AG08396 (cell line): ENCODE measurements at places on chromosomes 4 and X.

DNA sequence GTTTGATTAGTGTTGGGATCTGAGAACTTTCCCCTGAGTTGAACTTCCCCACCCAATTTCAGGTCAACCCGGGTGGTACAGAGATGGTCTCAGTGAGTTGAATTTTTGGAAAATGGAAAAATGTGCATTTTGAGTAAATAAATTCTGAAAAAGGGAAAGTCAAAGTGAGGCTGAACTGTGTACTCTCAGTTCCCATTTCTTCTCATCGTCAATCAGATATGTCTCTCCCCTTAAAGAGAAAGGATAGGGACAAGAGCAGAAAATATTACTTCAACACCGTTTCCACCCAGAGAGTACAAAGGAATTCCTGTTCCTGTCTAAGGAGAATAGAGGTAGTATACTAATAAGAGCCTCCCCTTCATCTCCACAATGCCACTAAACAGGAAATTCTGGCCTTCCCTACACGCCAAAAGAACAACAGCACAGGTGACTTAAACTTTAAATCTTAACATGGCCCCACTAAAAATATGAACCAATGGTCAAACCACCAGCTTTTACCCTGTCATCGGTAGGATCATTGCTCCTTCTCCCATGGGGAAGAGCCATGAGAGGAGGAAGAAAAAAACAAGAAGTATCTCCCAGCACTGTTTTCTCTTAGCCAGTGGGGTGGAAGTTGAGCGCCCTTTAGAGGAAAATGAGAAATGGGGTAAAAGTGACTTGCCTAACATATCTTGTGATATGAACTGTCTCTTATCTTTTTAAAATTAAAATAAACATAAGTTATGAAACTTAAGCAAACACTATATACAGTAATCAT, 30.3 kb downstream of the BMP3 start:
- DNase-seq = no peak

DNA sequence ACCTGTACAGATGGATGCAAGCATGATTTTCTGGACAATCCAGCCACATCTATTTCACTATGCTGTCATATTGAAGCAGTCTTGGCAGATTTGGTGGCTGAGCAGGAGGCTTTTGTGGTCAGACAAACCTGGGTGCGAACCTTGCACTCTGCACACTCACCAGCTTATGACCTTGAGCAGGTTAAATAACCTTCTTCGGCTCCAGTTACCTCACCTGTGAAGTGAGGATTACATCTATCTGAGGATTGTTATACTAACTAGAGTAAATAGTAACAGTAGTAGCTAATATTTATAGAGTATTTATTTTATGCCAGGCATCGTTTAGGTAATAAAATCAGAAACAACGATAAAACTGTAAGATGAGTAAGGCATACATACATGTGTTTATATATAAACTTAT, 150.0 kb downstream of the PPP3CA start:
- no peak for DNase-seq

GRCh38 chrX:14896273-14896672, 23.1 kb downstream of the MOSPD2 start:
- DNase-seq = no peak

GRCh38 chr4:38004062-38004461, 43.9 kb downstream of the PTTG2 start:
- peak; percentile 18 for DNase-seq

GRCh38 chr4:41611881-41612871, 74.2 kb downstream of the LIMCH1 start:
- DNase-seq = no peak

GRCh38 chrX:13059637-13060499, 15.4 kb upstream of the FAM9C start:
- DNase-seq = peak; percentile 18

DNA sequence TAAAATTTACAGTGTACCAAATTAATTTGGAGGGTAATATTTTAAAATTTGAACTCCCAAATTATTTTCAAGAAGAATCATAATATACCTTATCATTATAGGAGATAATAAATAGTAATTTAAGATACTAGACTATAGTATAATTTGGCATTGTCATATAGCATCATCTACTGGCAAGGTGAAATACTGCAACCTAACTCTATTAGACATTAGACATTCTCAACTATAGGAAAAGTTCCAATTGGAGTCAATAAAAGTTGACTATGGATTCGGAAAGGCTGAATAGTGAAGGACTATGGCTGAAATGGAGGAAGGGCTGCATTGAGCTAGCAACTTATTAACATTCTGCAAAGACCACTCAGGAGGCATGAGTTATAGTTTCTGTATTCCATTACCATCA, 113.0 kb downstream of the PRDM5 start:
- no peak for DNase-seq

GRCh38 chr4:109414938-109415337, 18.7 kb upstream of the SEC24B start:
- DNase-seq = no peak

DNA sequence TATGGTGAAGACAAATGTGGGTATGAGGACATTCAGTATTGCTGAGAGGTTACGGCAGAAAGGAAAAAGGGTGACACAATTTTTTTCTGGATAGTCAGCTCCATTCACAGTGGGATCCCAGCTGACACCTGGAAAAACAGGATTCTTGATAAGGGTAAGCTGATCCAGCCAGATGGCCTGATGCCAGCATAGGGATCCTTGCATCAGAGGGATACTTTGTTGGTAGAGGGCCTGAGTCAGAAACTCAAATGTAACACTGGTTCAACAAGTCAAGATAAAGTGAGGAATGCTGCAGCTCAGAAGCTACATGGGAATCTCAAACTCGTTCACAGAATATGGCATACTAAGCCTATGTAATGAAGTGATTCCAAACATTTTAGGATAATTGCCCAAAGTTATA, 726.7 kb downstream of the C4orf33 start:
- DNase-seq = no peak
